Neural crest cell (in vitro differentiated cells): ENCODE measurements at places on chromosomes 4 and X.

DNA sequence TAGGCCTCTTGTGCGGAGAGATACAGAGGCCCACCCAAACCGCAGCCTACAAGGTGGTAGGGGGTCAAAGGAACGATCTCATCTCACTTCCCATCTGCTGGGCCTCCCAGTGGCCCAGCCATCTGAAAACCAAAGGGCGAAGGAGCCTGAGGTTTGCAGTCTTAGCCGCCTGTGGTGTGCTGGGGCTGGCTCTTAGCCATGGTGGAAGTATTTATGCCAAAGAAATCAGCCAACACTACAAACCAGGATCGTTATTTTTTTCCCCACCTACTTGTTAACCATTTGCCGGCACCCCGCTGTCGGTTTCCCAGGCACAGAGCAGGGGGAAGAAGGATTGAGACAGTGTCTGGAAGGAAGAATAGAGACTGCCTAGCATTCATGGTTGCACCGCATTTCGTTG lies 30.9 kb upstream of the CDKL5 start:
- no peak overlapping the region for H3K4me3 ChIP-seq
- no peak for DNase-seq
- H3K27me3 ChIP-seq: peaks cover 3% of the 10 kb centered on the region
- no peak overlapping the region for H3K27ac ChIP-seq
- no peaks in the 10 kb centered on the region for H3K36me3 ChIP-seq

DNA sequence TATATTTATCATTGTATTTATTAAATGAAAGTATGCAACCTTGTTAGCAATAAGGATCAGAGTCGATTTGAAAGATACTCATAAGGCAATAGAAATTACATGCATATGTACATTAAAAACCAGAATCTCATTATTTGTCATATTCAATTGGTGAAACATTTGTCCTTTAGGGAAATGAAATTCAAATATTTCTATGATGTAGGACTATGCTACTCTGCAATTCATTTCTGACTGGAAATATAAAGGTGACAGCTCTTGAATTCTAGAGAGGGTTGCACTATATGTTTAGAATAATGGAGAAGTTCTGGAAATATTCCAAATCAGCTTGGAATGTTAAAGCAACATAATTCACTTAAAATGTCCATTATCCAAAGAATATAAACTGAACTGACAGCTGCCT lies 1519.8 kb downstream of the ARAP2 start:
- H3K36me3 ChIP-seq: no peaks in the 10 kb centered on the region
- no peak for DNase-seq
- H3K27ac ChIP-seq: no peak overlapping the region
- H3K4me1 ChIP-seq: no peaks in the 10 kb centered on the region
- no peak overlapping the region for H3K4me3 ChIP-seq

DNA sequence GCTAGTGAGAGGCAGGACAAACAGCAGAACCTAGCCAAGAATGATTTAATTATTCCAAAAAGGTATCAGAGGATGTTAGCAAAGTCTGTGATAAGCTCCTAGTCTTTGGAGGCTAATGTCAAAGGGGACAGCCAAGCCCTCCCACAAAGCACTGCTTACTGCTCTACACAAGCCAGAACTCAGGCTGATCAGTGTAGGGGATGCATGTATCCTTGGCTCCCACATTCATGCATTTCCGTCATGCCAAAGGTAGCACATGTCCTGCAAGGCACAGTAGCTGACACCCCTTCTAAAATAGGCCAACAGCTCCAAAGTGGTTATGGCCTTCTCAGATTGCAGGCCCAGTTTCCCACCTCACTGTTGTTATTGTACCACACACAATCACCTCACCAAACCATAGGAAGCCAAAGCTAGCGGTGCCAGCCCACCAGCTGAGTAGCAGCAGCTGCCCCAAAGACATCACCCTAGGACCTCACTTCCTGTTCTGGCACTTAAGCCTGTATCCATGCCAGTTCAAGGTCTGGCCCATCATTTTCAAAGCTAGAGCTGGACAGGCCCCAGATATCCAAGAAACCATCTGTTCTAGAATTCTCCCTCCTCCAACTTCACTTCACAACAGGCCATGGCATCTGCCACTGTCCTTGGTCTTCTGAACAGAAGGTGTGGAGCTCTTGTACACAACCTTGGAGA lies 40.9 kb downstream of the TSPAN5 start:
- H3K27ac ChIP-seq: no peak overlapping the region
- no peak for DNase-seq
- H3K36me3 ChIP-seq: no peaks in the 10 kb centered on the region

GRCh38 chrX:133373386-133374079 lies 41.8 kb downstream of the GPC4 start:
- no peak overlapping the region for H3K4me3 ChIP-seq
- peaks cover 54% of the 10 kb centered on the region for H3K4me1 ChIP-seq
- H3K27me3 ChIP-seq: no peaks in the 10 kb centered on the region

DNA sequence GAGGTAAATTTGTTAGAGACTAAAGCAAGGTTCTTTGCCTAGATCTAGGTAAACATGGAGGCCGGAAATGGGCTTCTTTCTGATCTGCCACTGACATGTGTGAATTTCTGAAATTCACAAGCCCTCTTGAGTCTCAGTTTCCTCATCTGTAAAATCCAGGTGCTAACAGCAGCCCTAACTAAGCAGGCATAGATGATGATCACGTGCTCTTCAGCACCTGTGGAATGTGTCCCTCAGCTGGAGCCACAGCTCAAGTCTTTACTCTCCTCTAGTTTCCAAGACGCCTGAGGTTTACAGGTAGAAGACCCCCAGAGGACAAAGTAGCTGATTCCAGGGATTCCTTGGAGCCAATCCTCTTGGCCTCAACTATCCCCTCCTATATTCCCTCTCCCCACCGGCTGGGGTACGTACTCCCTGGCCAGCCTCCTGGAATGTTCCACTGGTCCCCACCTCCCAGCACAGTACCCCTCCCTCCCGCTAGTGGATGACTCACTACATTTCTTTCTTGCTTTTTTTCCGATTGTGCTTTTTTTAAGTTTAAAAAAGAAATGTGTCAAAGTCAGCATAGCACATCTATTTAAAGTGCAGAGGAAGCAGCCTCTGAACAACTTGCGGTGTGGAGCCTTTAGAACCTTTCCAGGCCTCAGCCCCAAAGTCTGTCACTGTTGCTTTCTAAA lies 98.4 kb downstream of the PHKA2 start:
- peaks cover 2% of the 10 kb centered on the region for H3K36me3 ChIP-seq
- peak overlapping the region; percentile 71 for H3K4me3 ChIP-seq
- H3K27ac ChIP-seq: no peak overlapping the region
- no peak for DNase-seq
- peaks cover 16% of the 10 kb centered on the region for H3K27me3 ChIP-seq
- peaks cover 15% of the 10 kb centered on the region for H3K4me1 ChIP-seq

DNA sequence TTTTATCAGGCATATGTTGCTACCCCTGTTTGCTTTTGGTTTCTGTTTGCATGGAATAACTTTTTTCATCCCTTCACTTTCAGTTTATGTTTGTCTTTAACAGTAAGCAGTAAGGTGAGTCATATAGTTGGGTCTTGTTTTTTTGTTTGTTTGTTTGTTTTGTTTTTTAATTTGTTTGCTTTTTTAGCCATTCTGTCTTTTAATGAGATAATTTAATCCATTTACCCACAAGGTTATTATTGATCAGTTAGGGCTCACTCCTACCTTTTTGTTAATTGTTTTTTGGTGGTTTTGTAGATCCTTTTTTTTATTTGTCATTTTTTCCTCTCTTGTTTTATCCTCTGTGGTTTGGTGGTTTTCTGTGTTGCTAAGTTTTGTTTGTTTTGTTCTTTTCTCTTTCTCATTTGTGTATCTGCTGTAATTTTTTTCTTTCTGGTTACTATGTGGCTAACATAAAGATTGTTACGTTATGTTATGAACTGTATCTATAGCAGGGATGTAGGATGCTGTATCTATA lies 379.5 kb upstream of the MAD2L1 start:
- no peaks in the 10 kb centered on the region for H3K27me3 ChIP-seq
- no peak overlapping the region for H3K27ac ChIP-seq
- no peak overlapping the region for H3K4me3 ChIP-seq
- no peaks in the 10 kb centered on the region for H3K4me1 ChIP-seq
- no peak for DNase-seq
- no peaks in the 10 kb centered on the region for H3K36me3 ChIP-seq

GRCh38 chrX:20042221-20042620 lies 51.4 kb upstream of the BCLAF3 start:
- H3K4me1 ChIP-seq: no peaks in the 10 kb centered on the region
- no peak overlapping the region for H3K4me3 ChIP-seq
- no peak for DNase-seq
- peaks cover 3% of the 10 kb centered on the region for H3K36me3 ChIP-seq
- H3K27ac ChIP-seq: peak overlapping the region; percentile 35

GRCh38 chr4:83568062-83568461 lies 32.2 kb downstream of the GPAT3 start:
- no peak for DNase-seq
- no peak overlapping the region for H3K27ac ChIP-seq
- no peaks in the 10 kb centered on the region for H3K27me3 ChIP-seq
- no peaks in the 10 kb centered on the region for H3K4me1 ChIP-seq
